ENCODE measurements at places on chromosomes 3 and 15. TPM values are rescaled to one million over a fixed set of nuclear protein-coding genes. Genes with fewer than 3 reads are reported as not detected.

DNA sequence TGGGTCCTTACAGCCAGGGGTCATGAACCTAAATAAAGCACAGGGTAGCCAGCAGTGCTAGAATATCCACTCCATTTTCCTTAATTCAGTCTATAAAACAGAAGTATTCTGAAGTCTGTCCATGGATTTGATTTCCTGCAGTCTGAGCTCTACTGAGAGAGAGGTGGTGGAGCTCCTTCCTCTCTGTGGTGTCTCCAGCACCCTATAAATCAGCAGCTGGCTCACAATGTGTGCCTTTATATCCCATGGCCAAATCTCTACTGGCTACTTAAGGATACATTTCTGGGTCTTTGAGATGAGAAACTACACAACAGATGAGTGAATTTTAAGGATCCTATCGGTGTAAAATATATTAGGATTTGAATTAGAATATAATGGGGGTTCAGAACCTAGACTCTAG is 339.9 kb upstream of the RBMS3 start:
- DNase-seq, result no peak

GRCh38 chr3:189080745-189081144 is 91.0 kb upstream of the TPRG1 start:
- DNase-seq, result no peak

- DNase-seq, result no peak
Measured at GRCh38 chr15:63372018-63372705, 9.5 kb downstream of the CA12 start.

DNA sequence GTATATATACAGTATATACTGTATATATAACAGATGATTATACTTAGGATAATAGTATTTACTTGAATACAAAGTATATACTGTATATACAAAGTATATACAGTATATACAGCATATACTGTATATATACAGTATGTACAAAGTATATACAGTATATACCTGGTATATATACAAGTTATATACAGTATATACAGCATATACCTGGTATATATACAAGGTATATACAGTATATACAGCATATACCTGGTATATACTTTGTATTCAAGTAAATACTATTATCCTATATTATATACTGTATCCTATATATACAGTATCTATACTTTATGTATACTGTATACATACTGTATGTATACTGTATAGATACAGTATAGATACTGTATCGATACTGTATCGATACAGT is 14.6 kb upstream of the CPOX start:
- DNase-seq, result no peak

DNA sequence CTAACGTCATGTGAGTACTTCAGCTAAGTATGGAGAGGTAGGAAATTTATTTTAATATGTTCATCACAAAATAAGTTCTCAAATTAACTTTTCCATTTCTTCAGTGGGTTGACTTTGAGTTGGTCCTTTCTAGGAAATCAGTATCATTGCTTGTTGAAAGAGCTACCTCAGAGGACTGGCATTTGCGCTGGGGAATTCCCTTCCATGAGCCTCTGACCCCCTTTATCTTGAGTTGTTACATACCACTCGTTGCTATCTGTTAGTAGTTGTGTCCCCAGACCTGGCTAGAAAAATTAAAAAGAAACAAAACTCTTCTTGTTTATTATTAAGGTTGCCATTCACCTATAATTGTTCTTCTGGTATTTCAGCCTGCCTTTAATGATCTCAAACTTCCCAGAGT is 96.8 kb upstream of the ROBO2 start:
- DNase-seq, result no peak

DNA sequence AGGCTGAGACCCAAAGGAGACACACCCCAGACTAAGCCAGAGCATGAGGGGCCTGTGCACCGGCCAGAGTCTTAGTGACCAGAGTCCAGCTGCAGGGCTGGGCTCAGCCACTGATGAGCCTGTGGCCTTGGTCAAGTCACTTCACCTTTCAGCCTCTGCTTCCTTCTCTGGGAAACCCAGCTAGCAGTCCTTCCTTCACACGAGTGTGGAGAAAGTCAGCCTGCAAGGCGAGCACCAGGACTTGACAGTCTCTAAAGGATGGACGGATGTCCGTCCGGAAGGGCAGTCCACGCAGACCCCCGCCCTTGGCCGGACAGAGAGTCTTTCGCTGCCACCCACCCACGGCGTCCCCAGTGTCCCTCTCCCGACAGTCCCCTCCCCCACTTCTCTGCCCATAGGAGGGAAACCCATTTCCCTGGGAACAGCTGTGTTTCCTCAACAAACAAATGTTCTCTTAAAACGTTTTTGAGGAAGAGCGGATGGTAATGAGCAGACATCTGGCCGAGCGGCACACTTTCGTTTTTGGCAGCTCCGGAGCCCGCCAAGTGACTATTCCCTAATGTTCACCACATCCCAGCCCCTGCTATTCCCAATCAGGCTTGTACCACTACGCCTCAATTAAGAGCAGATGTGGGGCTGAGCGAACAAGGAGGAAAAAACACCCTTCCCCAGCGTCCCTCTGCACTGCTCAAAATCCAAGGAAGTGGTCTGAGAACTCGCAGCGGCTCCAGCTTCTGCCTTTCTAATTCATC is 129.1 kb upstream of the SMAD3 start:
- DNase-seq, result no peak

- DNase-seq, result no peak
Measured at GRCh38 chr3:194572944-194573491, 60.2 kb downstream of the TMEM44 start.

DNA sequence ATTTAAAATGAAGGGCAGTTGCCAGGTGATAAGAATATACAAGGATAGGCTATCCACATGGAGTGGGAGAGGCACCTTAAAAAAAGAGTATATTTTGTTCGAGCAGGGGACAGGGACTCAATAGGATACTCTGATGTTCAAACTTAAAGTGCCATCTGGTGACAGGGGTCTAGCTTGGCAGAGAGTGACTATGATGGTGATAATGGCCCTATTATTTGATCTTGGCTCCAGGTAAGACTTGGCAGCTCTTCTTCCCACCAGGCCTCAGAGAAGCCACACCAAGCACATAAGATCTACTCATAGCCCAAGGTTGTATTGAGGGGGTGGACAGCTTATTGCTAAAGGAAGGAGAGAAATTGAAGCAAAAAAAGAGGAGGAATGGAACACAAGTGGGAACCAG is 109.0 kb upstream of the MANF start:
- no peak for DNase-seq

DNA sequence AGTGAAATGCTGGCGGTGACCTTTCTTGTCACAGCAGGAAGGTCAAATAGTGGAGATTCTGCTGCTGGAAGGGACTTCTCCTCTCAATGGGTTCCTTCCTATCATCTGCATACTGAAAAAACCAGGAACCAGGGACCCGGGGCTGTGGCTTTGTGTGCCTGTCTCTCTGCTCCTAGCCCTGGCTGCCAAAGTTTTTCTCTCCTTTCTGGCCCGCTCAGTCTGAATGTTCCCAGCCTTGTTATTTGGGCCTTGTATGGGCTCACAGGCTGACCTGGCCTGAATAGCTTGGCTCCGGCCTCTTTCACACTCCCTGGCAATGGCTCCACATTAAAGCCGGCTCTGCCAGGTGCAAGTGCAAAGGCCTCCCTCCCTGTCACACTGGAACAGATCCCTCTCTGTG is 94.7 kb downstream of the LRIG1 start:
- DNase-seq, result no peak

FBXW12 gene
- 0.35 TPM for polyA plus RNA-seq

ITGA11 gene
- polyA plus RNA-seq, result 2.0 TPM

ARPP21 gene
- 1.4 TPM for polyA plus RNA-seq

PLA2G4F gene
- polyA plus RNA-seq, result 24.0 TPM
